ENCODE measurements at places on chromosomes 13 and 19.
A peak's percentile ranks its signal among the peaks of the same experiment; 100 is the strongest.

- peak; percentile 73 for DNase-seq
Measured at GRCh38 chr13:59318320-59318930, 845.3 kb downstream of the DIAPH3 start.

GRCh38 chr19:44987148-44987675 lies 14.1 kb upstream of the RELB start:
- no peak for DNase-seq

- no peak for DNase-seq
Measured at GRCh38 chr13:97403893-97404750, 29.8 kb upstream of the RAP2A start.

GRCh38 chr13:99018418-99019180 lies 40.7 kb upstream of the DOCK9 start:
- no peak for DNase-seq

All from NCI-H2081 (cell line).